ENCODE measurements at places on chromosomes 7 and 10.
A peak's percentile ranks its signal among the peaks of the same experiment; 100 is the strongest.

- no peak for DNase-seq
These were observed 110.0 kb downstream of the PDGFA start for GRCh38 chr7:409339-410281.

DNA sequence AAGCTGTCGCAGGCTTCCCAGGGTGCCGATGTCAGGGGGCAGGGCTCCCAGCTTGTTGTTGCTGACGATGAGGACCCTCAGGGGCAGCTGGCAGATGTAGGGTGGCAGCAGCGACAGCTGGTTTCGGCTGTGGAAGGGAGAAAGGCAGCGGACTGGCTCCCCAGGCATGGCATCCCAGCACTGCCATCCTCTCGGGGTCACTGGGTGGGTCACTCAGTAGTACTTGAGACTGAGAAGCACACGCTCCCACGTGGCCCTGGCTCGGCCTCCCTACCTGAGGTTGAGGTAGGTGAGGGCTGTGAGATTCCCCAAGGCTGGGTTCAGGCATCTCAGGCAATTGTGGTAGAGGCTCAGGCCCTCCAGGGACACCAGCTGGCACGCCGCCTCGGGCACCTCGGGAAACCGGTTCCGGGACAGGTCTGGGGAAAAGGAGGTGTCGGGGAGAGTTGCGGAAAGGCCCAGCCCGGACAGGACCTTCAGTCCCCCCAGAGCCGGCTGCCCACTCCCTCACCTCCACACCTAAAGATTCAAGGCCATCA is 3.8 kb downstream of the LRCH4 start:
- DNase-seq = no peak

GRCh38 chr7:2523941-2524807 is 4.6 kb downstream of the LFNG start:
- DNase-seq = peak; percentile 14

DNA sequence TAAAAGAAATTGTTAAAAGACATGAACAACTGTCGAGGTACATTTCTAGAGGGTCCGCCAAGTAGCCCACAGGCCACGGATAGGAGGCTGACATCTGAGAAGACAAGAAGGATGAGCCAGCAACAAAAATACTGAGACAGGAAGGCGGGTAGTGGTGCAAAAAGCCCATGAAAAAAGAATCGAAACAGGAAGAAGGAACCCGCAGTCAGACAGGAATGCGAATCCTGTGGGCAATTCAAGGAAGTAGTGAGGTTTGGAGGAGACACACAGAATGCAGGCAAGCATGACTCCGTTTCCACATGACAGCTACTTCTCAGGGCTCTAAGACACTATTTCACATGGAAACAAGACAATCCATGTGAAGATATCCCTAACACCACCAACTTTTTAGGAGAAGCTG is 125.2 kb downstream of the DOCK4 start:
- DNase-seq = no peak

DNA sequence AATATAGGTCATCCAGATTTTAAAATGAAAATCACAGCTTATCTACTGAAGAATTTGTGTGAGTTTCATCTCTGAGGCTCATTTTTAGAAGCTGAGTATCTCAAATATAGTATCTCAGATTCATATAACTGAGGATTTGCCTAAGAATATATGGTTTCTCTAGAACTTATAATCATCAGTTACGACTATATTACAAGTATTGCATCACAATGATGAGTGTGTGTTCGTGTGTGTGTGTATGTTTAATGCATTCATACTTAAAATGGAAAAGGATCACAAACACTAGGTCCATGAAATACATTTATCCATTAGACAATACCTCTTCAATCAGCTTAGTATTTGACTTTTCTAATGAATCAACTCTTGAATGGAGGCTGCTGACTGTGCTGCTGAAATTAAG is 21.3 kb downstream of the RUFY2 start:
- DNase-seq = no peak
